ENCODE measurements at places on chromosomes 3 and 15. TPM values are rescaled to one million over a fixed set of nuclear protein-coding genes. Genes with fewer than 3 reads are reported as not detected.
A peak's percentile ranks its signal among the peaks of the same experiment; 100 is the strongest.

- DNase-seq: no peak
These were observed 20.9 kb downstream of the PSTPIP1 start for GRCh38 chr15:77015646-77016320.

- no peak for DNase-seq
These were observed 176.8 kb upstream of the EPHA3 start for GRCh38 chr3:88930611-88931010.

GOLGA8S gene
- under 0.01 TPM for total RNA-seq

PIF1 gene
- 0.51 TPM for total RNA-seq

- peak; percentile 75 for DNase-seq
These were observed 737.4 kb downstream of the ZNF385D start for GRCh38 chr3:21013566-21013965.

GRCh38 chr3:115233021-115233420 lies 85.9 kb upstream of the ZBTB20 start:
- no peak for DNase-seq

GRCh38 chr15:98035577-98036010 lies 75.1 kb downstream of the ARRDC4 start:
- DNase-seq: peak; percentile 94

GRCh38 chr3:59531994-59532393 lies 482.2 kb upstream of the CFAP20DC start:
- DNase-seq: no peak

DNA sequence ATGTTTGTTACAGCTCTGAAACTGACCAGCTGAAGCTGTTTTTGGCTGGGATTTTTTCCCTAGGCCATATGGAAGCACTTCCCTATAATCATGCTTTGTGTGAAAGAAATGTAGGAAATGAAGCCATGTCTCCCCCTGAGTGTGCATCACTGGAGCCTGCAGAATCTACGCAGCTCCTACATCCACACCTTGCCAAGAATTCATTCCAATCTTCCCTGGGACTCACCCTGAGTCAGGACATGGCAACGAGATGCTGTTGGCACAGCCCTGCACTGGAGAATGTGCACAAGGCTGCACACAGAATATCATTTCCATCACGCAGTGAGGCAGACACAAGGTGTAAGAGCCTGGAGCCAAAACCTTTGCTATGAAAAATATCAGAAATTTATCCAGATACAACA lies 189.5 kb downstream of the ADAMTSL3 start:
- no peak for DNase-seq

- peak; percentile 1 for DNase-seq
These were observed 44.6 kb downstream of the ANKRD28 start for GRCh38 chr3:15753056-15753710.

DNA sequence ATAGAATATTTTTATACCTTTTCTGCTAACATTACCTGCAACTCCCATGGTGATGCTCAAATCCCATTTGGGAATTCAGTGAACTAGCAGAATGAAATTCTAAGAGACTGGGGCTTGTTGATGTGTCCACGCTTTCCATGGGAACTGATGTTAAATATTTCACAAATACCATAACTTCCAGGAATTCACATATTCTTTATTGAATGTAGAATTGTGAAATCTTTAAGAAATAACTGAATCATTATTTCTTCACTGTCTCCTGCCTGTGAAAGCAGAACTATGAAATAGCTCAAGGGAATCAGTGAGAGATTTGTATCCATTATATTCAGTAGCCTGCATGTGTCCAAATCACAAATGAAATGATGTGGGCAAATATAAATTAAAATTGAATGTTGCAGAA lies 130.8 kb downstream of the SERPINI1 start:
- peak; percentile 17 for DNase-seq

DNA sequence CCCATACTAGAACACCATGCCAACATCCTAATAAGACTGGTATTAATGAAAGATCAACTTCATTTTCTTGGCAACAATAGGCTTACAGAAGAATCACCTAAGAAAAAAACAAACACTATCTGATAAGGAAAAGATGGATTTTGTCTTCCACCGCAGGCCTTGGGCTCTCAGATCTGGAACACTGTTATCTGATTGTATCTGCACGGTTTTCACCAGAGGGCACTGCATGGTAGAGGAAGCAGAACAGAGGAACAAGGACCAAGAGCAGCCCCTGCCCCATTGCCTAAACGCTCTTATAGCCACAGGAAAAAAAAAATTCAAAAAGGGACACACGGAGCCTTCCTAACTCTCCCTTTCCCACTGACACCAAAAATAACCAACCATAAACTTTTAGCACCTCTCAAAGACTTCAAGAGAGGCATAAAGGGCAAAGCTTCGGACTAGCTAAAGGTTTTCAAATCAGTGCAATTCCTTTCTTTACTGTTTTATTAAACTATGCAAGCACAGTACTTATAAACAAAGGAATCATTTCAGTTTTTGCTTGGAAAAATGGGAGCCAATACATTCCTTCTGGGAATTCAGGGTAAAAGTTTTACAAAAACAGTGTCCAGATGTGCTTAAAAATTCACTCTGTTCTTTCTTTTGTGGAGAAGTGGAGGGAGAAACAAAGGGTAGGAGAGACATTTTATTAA lies 23.3 kb downstream of the IL17RD start:
- DNase-seq: no peak

All from bronchial epithelial cell (primary cell).